ENCODE measurements at places on chromosomes 2 and 18. TPM values are rescaled to one million over a fixed set of nuclear protein-coding genes. Genes with fewer than 3 reads are reported as not detected.

Gene PLEK
- total RNA-seq = not detected

Gene REG1A
- not detected for total RNA-seq

DNA sequence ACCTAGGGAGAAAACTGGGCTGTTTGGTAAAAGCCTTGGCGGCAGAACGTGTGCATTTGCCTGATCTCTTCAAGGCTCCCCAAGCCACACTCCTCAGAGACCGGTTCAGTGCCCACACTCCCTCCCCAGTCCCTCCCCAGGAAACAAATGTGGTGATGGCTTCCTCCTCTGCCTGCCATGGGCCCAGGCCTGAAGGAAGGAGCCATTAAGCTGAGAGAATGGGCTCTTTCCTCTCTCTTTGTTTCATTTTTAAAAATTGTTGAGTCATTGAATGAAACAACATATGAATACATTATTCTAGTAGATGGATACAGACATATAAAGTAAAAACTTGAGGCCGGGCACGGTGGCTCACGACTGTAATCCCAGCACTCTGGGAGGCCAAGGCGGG, 50.6 kb upstream of the YWHAQ start:
- no peaks in the 10 kb centered on the region for H3K27me3 ChIP-seq
- H3K4me3 ChIP-seq = no peak overlapping the region
- no peak overlapping the region for H3K27ac ChIP-seq
- no peak for DNase-seq

- no peaks in the 10 kb centered on the region for H3K36me3 ChIP-seq
- H3K4me1 ChIP-seq = no peaks in the 10 kb centered on the region
- no peak overlapping the region for H3K27ac ChIP-seq
- no peaks in the 10 kb centered on the region for H3K27me3 ChIP-seq
- no peak for DNase-seq
- no peak overlapping the region for H3K4me3 ChIP-seq
Observed at GRCh38 chr18:28065793-28066186, 111.1 kb downstream of the CDH2 start.

- DNase-seq = no peak
- peaks cover 2% of the 10 kb centered on the region for H3K36me3 ChIP-seq
- H3K4me1 ChIP-seq = no peaks in the 10 kb centered on the region
- H3K27ac ChIP-seq = no peak overlapping the region
Observed at GRCh38 chr2:168075446-168075845, 171.9 kb downstream of the STK39 start.

GRCh38 chr2:74384051-74384450, 3.9 kb upstream of the DCTN1 start:
- H3K4me3 ChIP-seq = no peak overlapping the region
- no peaks in the 10 kb centered on the region for H3K4me1 ChIP-seq
- no peaks in the 10 kb centered on the region for H3K36me3 ChIP-seq
- no peak overlapping the region for H3K27ac ChIP-seq
- no peak for DNase-seq

Measured in H9 (cell line).